Thymus (tissue), 14 donors: ENCODE measurements at places on chromosomes 13 and 19. TPM values are rescaled to one million over a fixed set of nuclear protein-coding genes. Genes with fewer than 3 reads are reported as not detected.

Gene EXOC3L2
- polyA plus RNA-seq, result 0.75 TPM

Gene PDX1
- polyA plus RNA-seq, result 0.05 TPM

Gene SERTM1
- 0.07 TPM for polyA plus RNA-seq

- DNase-seq, result no peak
These were observed 787.7 kb downstream of the UQCRFS1 start for GRCh38 chr19:28425046-28425931.

GRCh38 chr13:109722068-109722467 is 64.3 kb downstream of the IRS2 start:
- no peak for DNase-seq

DNA sequence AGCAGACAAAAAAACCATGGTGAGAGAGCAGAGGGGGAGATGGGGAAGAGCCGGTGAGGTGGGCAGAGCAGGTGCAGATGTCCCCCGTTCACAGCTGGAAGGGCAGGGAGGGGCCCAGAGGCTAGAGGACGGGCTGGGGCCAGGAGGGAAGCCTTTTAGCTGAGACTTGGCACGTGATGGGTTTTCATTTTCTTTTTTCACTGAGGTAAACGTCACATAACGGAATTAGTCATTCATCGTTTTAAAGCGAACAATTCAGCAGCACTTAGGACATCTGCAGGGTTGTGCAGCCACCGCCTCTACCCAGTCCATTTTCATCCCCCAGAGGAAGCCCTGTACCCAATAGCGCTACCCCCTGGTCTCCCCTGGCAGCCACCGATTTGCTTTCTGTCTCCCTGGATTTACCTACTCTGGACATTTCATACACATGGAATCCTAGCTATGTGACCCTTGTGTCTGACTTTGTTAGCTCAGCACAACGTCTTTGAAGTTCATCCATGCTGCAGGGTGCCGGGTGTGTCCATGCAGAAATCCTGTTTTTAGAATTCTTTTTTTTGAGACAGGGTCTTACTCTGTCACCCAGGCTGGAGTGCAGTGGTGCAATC is 16.0 kb upstream of the EMC10 start:
- DNase-seq, result no peak

DNA sequence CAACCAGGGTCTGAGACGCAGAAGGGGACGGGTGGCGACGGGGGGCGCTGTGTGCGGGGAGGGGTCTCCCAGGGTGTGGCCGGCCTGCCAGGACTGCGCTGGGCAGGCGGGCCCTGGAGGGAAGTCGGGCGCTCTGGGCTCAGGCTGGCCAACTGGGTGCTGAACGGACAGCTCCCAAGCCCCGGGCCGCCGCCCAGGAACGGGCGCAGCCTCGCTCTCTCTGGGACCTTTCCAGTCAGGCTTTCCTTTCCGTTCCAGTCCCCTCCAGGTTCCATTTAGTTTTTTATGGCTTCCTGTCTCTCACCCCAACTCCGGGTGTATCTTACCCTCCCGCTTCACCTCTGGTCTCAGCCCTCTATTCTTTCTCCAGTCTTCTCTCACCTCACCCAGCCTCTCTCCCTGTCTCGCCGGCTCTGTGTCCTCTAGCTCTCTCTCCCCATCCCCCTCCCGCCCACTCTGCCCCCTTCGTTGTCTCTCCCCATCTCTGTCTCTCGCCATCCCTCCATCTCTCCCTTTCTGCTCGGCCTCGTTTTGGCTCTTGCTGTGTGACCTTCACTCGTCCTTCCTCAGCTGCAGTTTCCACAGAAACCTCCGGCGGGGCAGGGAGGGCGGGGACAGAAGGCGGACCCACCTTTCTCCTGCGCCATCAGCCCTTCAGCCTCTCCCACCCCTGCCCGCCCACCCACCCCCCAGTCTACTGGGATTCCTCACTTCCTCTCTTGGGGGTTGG is 3.3 kb upstream of the ATP1A3 start:
- DNase-seq, result peak; percentile 52

GRCh38 chr13:111517641-111518010 is 197.2 kb downstream of the TEX29 start:
- DNase-seq, result no peak

- no peak for DNase-seq
These were observed 380.4 kb downstream of the PCDH9 start for GRCh38 chr13:66849706-66850105.
